ENCODE measurements at places on chromosomes 4 and X. TPM values are rescaled to one million over a fixed set of nuclear protein-coding genes. Genes with fewer than 3 reads are reported as not detected.
A peak's percentile ranks its signal among the peaks of the same experiment; 100 is the strongest.

The EMD gene
- total RNA-seq, result 51.3 TPM

DNA sequence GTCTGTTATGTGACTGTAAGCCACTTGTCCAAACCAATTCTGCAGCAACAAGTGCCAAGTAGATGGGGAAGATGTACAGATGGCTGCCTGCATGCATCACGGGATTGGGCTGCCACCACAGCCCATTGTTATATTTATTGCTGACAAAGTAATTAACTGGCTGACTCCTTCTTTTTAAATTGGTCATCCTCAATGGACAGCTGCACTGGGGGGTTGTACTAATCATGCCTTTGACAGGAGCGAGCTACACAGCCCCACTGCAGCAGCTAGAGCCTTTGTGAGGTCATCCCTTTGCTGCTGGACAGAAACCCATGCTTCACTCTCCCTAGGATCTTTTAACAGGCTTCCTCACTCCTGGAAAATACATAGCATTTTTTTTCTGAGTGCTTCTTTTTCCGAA lies 146.7 kb upstream of the CXXC4 start:
- DNase-seq, result no peak

GRCh38 chr4:138410266-138410665 lies 168.1 kb upstream of the SLC7A11 start:
- peak; percentile 65 for DNase-seq

DNA sequence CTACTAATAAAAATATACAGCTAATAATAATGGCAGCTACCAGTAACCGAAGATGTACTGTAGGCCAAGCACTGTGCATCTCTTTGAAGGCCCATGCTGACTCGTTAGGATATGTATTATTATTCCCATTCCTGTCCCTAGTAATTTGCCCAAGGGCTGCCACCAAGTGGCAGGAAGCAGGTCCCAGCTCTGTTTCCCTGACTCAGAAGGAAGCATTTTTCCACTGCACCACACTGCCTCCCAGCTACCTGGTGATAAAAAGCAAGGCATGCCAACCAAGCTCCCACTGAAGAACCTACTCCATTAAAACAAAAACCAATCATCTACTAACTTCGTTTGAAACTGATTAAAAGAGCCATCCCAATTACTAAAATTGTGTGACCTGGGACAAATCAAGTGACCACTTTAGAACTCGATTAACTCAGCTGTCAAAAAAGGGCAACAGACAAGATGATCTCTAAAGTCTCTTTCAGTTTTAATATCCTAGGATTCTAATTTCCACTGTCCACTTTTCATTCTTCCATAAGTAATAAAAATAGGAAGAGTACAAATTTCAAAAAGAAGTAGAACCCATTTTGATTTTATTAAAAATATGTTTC lies 24.3 kb upstream of the PGM2 start:
- DNase-seq, result peak; percentile 51

- DNase-seq, result no peak
Observed at GRCh38 chrX:85941275-85941674, 106.1 kb downstream of the CHM start.

GRCh38 chrX:2732076-2732475 lies 19.8 kb upstream of the XG start:
- DNase-seq, result no peak

DNA sequence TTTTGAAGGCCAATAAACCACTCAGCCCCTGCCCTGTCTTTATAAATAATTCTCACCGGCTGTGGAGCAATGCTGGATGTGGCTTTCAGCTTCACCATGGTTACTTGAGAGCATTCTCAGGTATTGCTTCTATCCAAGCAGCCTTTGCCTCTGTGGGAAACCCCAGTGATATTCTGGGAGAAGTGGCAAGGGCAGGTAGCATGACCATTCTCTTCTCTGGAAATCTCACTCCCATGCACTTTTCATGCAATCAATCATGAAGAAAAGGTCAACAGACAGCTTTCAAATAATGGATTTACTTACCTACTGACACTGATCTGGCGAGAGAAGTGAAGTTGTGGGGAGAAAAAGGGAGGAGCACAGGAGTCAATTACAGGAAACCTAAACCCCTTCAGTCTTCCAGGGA lies 49.5 kb downstream of the UNC5C start:
- DNase-seq, result no peak

DNA sequence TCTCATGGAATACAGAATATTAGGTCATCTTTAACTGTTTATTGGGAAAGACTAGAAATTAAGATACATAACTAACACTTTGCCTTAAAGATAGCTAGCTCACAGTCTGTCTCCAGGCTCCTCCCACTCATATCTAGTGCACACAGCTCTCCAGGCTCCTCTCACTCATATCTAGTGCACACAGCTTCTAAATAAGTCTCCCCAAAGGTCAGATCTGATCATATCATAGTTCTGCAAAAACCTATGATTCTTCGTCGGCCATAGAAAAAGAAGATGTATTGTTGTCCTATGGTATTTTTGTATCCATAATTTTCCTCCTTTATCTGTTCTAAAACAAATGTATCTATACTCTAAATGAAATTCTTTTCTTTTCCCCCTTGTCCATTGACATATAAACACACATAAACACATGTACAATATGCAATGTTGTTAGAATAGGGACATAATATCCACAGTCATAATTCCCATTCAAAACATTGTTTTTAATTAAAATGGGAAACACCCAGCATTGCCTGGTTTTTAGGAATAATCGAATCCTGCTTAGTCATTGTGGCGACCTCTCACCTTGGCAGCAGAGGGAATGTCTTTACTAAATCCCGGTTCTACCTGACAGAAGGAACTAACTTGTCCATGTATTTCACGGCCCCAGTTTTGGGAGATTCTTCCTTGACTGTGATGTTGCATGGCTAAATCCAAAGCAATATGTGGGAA lies 1282.0 kb downstream of the PCDH7 start:
- no peak for DNase-seq

- DNase-seq, result no peak
Observed at GRCh38 chrX:154429711-154430110, 1.2 kb downstream of the ATP6AP1 start.

The MAP7D2 gene
- total RNA-seq, result 0.74 TPM

DNA sequence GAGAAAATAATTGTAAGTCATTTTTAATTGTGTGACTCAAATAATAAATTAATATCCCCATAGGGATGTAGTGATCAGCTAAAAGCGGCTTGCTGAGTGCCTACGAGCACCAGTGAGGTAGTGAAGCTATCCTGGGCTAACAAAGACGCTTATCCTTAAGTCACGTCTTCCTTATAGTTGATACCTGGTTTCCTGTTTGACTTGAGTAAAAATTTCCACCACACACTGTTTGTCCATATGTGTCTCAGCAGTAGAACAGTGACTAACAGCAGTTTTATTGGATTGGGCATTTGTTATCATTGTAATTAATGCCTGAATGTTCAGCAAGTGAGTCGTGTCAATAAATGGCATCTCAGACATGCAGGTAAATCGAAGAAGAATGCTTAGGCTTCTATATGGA lies 241.1 kb downstream of the GRXCR1 start:
- DNase-seq, result no peak

DNA sequence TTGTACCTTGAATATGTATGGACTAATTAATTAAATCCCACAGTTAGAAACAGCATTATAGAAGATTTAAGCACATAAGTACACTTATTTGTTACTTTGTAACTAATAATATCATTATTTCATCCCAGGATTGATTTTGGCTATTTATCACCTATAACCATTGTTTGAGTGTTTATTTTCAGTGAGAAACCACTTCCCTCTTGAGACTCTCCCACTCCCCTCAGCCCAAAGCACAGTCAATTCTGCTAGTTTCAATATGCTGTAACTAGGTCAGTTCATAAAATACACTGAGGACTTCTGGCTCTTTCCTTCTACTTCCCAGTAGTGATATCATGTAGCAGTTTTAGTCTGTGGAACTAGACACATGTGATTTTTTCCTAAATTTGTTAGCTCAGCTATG lies 16.3 kb downstream of the OFD1 start:
- DNase-seq, result no peak

The IL2RG gene
- 3.0 TPM for total RNA-seq

DNA sequence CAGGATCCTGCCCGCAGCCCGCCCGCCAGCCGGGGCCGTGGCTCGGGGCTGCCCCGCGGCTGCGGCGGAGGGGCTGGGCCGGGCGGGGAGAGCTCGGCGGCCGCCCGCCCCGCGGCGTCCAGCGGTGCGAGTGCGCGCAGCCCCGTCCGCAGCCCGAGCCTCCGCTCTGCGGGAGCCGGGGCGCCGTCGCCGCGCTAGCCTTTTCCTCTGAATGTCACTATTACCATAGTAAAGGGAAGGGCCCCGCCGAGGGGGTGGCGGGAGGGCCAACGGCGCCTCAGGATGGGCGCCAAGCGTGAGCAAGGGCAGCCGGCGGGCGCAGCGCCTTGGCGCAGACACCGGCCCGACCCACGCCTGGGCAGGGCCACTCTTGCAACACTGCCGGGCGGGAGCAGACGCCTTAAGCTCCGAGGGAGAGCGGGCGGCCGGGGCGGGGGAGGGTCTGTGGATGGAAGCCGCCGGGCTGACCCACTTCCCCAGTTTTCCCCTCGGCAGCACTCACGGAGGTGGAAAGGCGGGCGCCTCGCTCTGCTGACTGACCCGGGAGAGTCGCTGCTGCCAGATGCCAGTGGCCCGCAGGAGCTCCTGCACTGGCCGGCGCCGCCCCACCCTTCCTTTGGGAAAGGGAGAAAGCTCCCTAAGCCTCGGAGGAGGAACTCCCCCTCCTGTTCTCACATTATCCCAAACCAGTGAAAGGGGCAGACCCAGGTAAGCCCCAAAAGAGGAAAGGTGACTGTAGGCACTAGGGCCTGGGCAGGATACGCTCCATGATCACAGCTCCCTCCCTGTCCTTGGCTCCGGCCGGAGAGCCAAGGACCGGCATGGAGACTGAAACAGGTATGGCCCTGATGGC lies 329.4 kb downstream of the HNRNPD start:
- peak; percentile 65 for DNase-seq

DNA sequence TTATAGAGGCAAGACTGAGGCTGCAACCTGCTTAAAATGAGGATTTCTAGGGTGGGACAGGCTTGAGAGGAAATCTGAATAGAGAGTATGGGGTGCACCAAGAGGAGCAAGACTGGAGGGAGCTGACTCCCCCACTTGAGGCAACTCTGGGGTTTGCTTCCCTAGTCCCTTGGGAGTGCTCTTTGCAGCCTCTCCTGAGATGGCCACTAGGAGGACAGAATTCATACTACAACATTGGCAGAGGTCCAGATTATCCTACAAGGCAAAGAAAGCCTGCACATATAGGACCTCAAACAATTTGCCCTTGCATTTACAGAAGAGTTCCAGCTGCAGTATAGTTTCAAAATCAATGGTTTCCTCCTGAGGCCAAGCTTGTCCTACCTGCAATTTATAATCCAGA lies 830.9 kb downstream of the TECRL start:
- DNase-seq, result no peak

GRCh38 chr4:73936969-73937368 lies 44.9 kb downstream of the PF4 start:
- DNase-seq, result no peak

DNA sequence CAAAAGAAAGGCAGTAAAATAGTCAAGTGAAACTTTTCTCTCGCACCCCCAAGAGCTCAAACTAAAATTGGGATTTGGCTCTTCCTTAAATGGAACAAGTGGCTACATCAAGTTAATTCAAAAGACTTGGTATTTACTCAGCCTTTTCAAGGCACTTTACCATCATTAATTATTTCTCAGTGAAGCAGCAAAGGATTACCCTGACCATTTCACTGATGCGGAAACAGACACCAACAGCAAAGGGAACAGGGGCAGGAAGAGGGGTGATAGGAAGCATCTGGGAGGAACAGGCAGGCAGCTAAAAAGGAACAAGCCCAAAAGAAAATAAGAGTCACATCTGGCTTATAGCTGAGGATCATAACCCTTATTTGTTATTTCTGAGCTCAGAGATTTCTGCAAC lies 2.7 kb downstream of the SCML2 start:
- DNase-seq, result no peak

DNA sequence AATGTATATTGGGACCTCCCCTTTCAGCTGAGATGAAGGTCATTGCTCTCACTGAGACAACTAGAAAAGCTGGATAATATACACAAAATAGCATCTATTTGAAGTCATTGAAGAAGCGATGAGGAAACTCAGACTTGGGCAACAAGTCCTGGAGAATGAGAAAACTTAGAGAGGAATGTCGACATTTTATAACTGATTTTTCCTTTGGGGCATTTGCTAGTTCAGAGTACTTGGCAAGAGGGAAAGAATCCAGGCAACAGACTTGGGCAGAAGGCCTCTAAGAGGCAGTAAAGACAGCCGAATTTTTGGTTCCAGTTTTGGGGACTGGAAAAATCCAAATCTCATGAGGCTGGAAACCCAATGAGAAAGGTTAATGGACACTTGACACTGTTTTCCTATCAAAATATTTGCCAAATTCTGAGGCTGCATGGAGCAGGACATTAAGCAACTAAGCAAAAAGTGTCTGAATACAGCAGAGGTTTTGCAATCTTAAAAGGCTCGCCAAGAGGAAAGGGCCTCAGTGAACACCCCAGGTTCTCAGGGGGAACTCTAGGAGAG lies 21.0 kb upstream of the ANXA5 start:
- DNase-seq, result no peak

DNA sequence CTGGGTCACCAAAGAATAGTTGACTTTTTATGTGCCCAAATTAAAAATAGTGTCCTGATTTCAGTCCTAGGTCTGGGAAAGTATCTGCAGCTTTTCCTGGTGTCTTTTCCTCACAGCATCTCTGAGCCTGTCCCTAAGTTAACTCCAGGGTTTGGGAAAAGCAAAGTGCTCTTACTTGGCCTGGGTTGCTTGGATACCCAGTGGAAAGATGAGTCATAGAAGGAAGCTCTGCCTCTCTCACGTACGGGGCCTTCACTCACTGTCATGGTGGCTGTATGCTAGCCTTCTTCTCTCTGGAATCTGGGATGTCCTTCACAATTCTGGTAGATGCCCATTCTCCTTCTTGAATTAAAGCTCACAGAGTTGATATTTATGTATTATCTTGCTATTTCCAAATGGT lies 607.3 kb downstream of the ANKRD50 start:
- DNase-seq, result no peak

DNA sequence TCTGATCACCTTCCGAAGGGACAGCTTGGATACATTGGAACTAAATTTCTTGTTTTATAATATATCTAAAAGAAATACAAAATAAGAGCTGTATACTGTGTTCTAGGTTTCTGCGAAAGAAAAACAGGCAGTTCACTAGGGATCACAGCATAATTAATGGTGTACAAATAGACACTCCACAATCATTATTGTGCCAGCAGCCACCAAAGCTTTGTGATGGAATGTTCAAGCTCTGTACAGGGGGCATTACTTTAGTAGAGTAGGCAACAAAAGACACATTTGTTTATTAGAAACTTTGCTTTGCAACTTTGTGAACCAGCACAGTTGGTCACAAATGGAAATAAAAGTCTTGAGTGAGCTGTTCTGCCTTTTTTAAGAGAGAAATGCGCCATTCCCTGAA lies 49.3 kb downstream of the SGMS2 start:
- no peak for DNase-seq

GRCh38 chrX:107599450-107599861 lies 28.9 kb upstream of the PRPS1 start:
- no peak for DNase-seq

Data from left ventricle myocardium superior (tissue), 1 donor.